ENCODE measurements at places on chromosomes 4 and X.
A peak's percentile ranks its signal among the peaks of the same experiment; 100 is the strongest.

- no peak for DNase-seq
These were observed 6.8 kb upstream of the ABLIM2 start for GRCh38 chr4:8165374-8165896.

DNA sequence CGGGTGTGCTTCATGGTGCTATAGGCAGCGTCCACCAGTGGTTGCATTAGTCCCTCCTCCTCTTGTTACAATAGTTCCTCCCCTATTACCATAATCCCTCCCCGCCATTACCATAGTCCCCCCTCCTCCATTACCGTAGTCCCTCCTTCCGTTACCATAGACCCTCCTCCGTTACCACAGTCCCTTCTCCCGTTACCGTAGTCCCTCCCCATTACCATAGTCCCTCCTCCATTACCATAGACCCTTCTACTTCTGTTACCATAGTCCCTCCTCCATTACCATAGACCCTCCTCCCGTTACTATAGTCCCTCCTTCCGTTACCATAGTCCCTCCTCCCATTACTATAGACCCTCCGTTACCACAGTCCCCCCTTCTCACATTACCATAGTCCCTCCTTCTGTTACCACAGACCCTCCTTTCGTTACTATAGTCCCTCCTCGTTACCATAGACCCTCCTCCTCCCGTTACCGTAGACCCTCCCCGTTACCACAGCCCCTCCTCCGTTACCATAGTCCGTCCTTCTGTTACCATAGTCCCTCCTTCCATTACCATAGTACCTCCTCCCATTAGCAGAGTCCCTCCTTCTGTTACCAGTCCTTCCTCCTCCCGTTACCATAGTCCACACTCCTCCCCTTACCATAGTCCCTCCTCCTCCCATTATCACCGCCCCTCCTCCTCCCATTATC lies 129.6 kb downstream of the DHRSX start:
- DNase-seq: no peak

GRCh38 chr4:83364312-83364711 lies 29.7 kb upstream of the HPSE start:
- DNase-seq: no peak

GRCh38 chr4:52917817-52918216 lies 55.7 kb downstream of the RASL11B start:
- no peak for DNase-seq

DNA sequence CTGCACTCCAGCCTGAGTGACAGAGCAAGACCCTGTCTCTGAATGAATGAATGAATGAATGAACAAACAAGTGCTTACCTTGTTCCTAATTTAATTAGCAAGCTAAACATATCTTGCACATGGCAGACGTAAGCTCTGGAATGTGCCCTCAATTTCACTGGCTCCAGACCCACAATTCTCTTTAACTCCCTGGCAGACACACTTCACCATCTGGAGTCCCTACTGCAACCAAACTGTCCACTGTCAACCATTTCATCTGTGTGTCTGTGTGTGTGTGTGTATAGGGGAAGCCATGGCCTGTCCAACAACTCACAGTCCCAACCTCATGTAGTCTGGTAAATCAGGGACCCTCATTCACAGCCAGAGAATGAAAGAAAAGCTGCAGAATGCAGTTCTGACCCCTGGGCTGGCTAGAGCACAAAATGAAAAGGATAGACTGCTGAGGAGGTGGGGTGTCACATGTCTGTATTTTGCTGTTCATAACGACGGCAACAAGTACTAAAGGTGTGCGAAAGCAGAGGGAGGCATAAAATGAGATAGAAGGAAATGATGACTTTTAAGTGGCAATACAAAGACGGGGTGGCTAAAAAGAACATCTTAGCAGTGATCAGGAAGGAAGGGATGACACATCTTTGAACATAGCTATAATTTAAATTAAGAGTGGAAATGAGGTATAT lies 114.1 kb downstream of the TSPAN5 start:
- DNase-seq: no peak

DNA sequence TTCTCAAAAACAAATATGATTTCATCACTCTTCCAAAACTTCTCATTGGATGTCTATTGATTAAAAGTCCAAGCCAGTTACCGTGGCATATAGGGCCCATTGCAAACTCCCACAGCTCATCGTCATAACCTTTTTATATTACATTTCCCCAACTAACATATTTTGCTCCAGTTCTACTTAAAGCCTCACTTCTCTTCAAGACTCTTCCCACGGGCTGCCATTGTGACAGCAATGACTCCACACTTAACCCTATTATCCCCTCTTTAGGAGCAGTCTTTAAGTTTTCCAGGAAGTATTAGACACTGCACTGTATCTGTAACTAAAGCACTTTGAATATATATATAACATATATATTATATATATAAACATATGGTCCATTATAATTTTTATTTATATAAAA lies 44.5 kb downstream of the DTHD1 start:
- no peak for DNase-seq

- no peak for DNase-seq
These were observed 59.4 kb downstream of the TSC22D3 start for GRCh38 chrX:107716118-107716684.

GRCh38 chr4:181278941-181279340 lies 964.3 kb upstream of the TENM3 start:
- no peak for DNase-seq

DNA sequence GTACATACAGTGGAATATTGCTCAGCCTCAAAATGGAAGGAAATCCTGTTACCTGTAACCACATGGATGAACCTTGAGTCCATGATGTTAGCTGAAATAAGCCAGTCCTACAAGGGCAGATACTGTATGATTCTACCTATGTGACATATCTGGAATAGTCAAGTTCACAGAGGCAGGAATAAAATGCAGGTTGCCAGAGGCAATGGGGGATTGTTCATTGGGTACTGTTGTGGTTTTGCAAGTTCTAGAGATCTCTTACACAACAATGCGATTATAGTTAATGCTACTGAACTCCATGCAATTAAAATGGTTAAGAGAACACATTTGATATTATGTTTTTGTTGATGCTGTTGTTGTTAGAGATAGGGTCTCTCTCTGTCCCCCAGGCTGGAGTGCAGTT lies 74.6 kb downstream of the SHROOM2 start:
- DNase-seq: no peak

- DNase-seq: no peak
These were observed 45.2 kb downstream of the C4orf50 start for GRCh38 chr4:5973033-5973432.

- DNase-seq: no peak
These were observed 11.8 kb downstream of the SUPT20HL1 start for GRCh38 chrX:24372021-24372763.

- no peak for DNase-seq
These were observed at the start of gene MGAT4D for GRCh38 chr4:140497747-140498636. MGAT4D (minus strand) TSS chr4:140498293; CDS start chr4:140498222, 71 bp downstream.

DNA sequence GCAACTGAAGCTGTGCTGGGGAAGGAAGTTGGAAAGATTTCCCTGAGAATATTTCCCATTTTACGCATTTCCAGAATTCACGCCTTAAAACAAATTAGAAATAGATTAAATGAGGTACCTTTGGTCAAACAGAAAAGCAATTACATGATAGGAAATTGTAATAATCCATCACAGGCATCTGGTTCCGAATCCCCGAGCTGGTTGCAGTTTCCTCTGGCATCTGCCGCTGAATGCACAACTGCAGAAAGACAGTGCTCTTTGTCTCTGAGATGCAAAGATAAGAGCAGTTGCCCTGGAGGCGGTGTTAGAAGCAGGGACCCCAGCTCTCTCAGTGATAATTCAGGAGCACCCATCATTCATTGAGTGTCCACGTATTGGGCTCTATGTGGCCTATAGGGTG lies 224.4 kb downstream of the LDB2 start:
- DNase-seq: no peak

DNA sequence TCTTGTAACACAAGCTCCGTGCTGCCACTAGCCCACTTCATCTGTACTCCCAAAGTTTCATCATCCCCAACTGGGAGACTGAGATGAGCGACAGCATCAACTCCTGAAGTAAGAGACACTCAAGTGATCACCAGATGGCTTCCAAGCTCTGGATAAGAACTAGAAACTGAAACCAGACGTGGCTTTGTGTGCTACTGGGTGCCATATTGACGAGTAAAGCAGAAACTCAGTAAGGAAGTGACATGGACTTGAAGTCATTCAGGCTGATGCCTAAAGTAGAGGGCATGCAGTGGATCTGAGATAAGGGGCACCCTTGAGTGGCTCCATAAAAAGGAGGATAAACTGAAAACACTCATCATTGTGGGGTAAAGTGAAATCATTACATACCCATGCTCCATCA lies 72.4 kb downstream of the PCYT1B start:
- DNase-seq: no peak

DNA sequence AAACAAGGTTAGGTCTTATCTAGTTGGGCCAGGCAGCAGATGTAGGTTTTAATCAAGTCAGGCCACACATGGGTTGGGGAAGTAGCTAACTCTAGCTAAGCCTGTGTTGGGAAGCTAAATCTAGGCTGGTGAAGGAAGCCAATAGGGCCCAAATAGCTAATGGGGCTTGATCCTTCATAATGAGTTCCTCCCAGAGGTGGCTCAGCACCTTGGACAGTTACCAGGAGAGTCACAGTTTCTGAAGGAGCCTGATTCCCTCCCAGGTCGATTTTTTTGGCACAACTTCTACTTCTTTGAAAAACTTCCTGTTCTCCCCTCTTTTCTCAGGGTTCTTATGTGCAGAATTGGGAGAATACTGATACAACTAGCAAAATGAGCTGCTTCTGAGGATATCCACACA lies 242.5 kb upstream of the PRPS2 start:
- DNase-seq: no peak

- no peak for DNase-seq
These were observed 54.1 kb upstream of the WDR17 start for GRCh38 chr4:176011529-176011928.

DNA sequence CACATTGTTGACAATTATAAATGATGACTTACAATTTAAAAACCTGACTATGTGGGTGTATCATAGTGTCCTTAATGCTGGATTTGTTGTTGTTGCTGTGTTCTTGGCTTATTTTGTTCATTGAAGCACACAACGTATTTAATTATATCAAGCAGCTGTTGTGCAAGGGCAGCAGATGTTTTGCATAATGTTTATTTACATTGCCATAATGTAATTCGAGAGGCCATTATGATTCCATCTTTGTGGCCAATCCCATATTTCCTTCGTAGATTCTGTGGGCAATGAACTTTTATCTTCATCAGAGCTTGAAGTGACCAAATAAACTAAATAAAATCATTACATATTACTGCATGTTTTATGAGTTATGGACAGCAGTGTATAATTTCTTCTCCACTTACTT lies 422.6 kb upstream of the GALNTL6 start:
- no peak for DNase-seq

DNA sequence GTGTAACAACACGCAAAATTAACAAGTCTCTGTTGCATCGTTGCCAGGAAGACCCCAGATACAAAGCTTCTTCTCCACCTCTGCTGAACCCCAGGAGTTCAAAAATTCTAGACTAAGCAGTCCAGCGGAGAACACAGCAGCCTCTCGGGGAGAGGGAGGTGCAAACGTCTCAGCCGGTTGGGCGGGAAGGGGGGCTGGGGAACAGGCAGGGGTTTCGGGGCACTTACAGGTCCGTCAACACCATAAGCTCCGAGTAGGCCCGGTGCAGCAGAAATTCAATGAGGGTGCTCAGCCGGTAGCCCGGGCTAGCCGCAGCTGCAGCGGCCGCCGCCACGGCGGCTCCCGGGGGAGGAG lies 394 bp downstream of the MED14 start:
- DNase-seq: no peak

GRCh38 chr4:145251391-145251790 lies 71.0 kb upstream of the OTUD4 start:
- DNase-seq: no peak

- peak; percentile 34 for DNase-seq
These were observed 403.7 kb downstream of the MID1IP1 start for GRCh38 chrX:39204945-39205344.

DNA sequence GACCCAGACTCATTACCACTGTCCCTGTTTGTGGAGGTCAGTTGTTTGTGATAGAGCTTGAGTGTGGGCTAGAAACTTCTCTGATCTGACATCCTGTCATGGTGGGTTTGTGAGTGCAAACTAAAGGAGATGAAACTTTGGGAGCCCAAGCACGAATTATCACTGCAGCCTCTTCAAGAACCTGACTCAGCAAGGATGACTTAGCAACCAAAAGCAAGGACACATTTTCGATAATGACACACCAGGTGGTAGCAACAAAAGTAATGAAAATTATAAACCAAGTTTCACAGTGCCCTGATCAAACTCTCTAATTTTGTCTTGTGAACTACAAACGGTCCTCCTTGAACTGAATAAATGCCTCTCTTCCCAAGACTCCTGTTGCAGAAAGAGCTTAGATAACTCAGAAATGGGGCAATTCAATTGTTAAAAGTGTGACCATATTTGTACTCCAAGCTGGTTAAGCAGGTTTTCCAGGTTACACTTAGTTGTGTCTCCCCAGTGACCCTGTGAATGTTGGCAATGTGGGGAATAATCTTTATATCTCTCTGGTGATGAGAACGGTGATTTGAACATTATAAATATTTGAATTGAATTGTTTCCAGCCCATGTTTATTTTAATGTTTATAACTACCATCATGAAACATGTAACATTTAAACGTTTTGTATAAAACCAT lies 52.6 kb upstream of the ATP8A1 start:
- no peak for DNase-seq

GRCh38 chr4:82256718-82257117 lies 117.1 kb downstream of the HNRNPD start:
- no peak for DNase-seq

- DNase-seq: no peak
These were observed 155.5 kb downstream of the EMCN start for GRCh38 chr4:100362366-100362765.

DNA sequence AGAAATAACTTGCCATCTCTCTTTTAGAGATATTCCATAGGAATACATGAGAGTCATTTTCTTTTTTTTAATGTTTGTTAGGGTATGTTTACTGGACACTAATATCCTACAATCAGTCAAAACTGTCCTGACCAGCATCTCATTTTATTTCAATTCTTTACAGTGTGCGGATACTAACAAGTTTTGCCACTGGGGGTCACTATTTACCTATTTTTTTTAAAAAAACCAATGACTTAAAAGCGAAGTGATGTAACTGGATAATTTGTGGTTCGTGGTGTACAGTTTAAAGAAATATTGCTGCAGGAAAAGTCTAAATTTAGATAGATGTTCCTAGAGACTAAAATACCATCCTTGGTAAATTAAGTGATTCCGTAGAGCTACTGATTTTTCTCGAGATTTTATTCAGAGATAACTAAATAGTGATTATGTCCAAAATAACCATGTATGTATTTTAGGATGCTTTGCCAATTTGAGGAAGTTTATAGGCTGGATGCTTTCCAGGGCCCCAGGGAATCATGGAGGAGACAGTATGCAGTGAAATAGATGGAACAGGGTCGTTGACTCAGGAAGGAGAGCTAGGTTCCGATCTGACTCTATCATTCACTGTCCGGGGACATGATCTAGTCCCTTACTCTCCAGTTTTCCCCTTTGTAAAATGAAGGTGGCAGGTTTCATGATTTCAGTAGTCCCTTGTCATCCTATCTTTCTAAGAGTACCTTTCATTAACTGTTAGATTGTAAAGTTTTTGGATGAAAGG lies 34.0 kb upstream of the GNPDA2 start:
- no peak for DNase-seq
